ENCODE measurements at places on chromosomes 7 and 10.

GRCh38 chr10:87659571-87660483 is at the start of gene PAPSS2:
Gene PAPSS2 (plus strand): TSS chr10:87659878. CDS start chr10:87659982, 104 bp downstream.
- DNase-seq, result no peak

DNA sequence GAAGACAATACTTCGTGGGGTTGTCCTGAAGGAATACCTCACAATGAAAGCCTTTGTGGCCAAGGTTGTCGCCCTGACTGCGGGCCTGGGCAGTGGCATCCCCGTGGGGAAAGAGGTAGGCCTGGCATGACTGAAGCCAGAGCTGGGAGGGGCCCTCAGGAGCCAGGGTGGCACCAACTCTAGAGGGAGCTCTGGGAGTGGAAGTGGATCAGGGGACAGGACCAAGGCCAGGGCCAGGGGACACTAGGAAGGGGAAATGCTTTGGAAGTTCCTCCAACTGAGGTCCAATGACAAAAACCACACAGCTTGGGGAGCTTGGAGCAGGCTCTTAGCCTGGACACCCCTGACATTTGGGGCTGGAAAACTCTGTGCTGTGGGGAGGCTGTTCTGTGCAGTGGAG is 5.8 kb downstream of the CLCN1 start:
- DNase-seq, result no peak

- DNase-seq, result no peak
Observed at GRCh38 chr10:121245754-121246153, 352.5 kb downstream of the FGFR2 start.

GRCh38 chr7:99124236-99124635 is 19.7 kb downstream of the SMURF1 start:
- no peak for DNase-seq

GRCh38 chr7:74306730-74307469 is 17.7 kb downstream of the CLIP2 start:
- peak; percentile 47 for DNase-seq

- DNase-seq, result no peak
Observed at GRCh38 chr7:94973844-94974243, 66.5 kb downstream of the PPP1R9A start.

DNA sequence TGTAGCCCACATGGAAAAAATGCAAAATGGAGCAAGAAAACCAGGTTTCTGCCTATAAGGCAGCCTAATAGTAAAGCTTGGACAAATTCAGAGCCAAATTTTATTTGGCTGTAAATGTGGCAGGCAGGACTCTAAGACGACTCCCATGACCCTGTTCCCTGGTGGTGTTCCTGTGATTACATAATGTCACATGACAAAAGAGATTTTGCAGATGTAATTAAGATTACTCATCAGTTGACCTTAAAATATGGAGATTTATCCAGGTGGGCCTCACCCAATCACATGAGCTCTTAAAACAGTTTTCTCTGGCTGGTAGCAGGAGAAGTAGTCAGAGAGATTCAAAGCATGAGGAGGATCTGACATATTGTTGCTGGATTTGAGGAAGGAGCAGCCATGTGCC is 303.1 kb upstream of the IMMP2L start:
- no peak for DNase-seq

GRCh38 chr10:22824520-22824919 is 103.3 kb upstream of the ARMC3 start:
- no peak for DNase-seq

GRCh38 chr7:51636503-51636902 is 319.9 kb upstream of the COBL start:
- DNase-seq, result no peak

GRCh38 chr10:99660662-99661376 is 1.5 kb downstream of the ENTPD7 start:
- DNase-seq, result no peak

DNA sequence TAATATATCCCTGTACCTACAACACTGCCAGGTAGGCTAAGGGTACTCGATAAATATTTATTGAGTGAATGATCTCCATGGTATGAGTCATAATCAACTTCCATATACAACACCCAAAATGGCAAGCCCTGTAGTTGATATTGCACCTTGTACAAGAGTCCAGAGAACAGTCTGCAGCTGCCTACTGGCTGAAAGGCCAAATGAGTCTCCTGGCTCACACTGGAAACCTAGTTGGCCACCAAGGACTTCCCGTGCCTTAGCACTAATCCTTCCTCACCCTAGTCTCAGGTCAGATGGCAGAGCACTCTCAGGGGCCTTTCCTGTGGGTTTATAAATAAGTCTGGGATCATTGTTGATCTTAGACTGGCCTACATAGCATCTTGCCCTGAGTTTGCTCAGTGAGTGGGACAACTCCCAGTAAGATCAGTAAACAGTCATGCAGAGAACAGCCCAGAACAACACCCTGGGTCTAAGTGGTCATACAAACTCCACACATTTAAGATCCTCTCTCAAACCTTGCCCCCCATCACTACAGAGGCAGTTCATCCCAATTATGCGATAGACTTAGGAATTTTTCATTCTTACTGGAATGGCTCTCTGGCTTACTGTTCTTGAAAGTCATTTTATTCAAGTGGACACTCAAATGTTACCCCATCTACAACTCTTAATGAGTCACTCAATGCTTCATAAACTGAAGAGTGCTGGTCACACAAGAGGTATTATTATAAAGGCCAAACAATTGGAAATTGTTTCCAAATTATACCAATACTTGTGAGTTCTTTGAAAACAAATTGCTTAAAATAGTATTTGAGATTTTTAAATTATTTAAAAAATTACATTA is 14.7 kb upstream of the SLC16A9 start:
- no peak for DNase-seq

DNA sequence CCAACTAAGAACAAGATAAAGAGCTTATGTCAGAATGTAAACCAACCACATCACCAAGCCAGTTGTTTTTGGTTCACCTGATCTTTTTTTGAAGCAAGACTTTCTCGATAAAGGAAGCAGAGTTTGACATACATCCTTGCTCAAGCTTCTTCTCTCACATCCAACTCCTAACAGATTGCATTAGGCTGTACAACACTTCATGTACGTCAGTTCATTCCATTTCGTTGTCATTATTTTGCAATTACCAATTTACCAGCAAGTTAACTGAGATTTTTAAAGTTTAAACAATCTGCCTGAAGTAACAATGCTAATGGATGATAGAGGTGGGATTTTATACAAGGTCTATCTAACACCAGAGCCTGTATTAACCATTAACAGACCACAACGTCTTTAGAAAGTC is 41.0 kb downstream of the NRAP start:
- no peak for DNase-seq

GRCh38 chr10:51367127-51367526 is 292.8 kb downstream of the PRKG1 start:
- DNase-seq, result no peak
